ENCODE measurements at places on chromosomes 12 and 14. TPM values are rescaled to one million over a fixed set of nuclear protein-coding genes. Genes with fewer than 3 reads are reported as not detected.

Gene RNFT2
- 6.6 TPM for total RNA-seq

Gene EGLN3
- 1.7 TPM for total RNA-seq

Gene RPAP3
- total RNA-seq, result 13.6 TPM

Gene SERPINA12
- not detected for total RNA-seq

Gene CDKN1B
- total RNA-seq, result 38.1 TPM

Gene PSMA3
- 83.9 TPM for total RNA-seq

Gene MANSC4
- not detected for total RNA-seq

Gene SYNJ2BP
- total RNA-seq, result 29.1 TPM

Gene KLRC2
- not detected for total RNA-seq

Gene TRIAP1
- 16.9 TPM for total RNA-seq

All from smooth muscle cell of the pulmonary artery (primary cell).